Stimulated activated CD4-positive, alpha-beta T cell treated with anti-CD3 and anti-CD28 coated beads, TNF-alpha, amount 100 ng/mL, for 24 hours (primary cell): ENCODE measurements at places on chromosomes 3 and 15.

- DNase-seq = no peak
Observed at GRCh38 chr15:96595951-96596350, 265.5 kb downstream of the NR2F2 start.

- no peak for DNase-seq
Observed at GRCh38 chr3:159322322-159322939, 520.6 kb downstream of the MFSD1 start.

GRCh38 chr3:190038050-190038933, 82.4 kb downstream of the P3H2 start:
- DNase-seq = no peak

- no peak for DNase-seq
Observed at GRCh38 chr3:196193736-196194541, 17.3 kb downstream of the ZDHHC19 start.

GRCh38 chr15:61198722-61199121, 30.4 kb downstream of the RORA start:
- no peak for DNase-seq

DNA sequence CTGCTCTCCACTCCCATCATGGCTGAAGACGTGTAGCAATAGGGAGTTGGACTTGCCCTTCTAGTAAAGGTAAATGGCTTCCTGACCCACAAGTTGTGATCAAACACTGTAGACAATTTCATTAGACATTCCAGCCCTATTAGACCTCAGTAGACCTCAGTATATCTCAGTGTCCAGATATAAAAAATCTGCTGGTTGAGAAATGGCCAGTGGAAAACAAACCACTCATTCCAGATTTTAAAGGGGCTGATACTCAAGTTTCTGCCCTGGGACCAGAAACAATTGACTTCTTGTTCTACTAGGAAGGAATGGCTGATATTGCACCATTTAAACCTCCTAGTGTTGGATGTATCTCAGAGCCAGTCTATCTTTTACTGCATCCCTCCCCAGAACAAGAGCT, 613.2 kb downstream of the PDCD6IP start:
- no peak for DNase-seq

DNA sequence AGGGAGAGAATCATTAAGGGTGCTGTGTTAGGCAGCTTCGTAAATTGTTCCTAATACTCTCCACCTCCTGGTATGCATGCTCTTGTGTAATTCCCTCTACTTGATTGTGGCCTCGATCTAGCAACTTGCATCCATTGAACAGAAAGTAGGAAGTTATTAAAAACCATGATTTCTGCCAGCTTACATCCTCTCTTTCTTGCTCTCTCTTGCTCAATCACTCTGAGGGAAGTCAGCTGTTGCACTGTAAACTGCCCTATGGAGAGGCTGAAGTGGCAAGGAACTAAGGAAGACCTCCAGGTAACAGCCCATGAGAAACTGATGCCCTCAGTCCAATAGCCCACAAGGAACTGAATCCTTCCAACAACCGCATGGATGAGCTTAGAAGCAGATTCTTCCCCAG, 92.6 kb downstream of the ERC2 start:
- DNase-seq = no peak

GRCh38 chr15:99909592-99910295, 176.5 kb upstream of the LYSMD4 start:
- DNase-seq = no peak

- no peak for DNase-seq
Observed at GRCh38 chr3:5366746-5367145, 179.2 kb downstream of the EDEM1 start.

GRCh38 chr3:122755491-122755890, 38.1 kb downstream of the HSPBAP1 start:
- DNase-seq = no peak

DNA sequence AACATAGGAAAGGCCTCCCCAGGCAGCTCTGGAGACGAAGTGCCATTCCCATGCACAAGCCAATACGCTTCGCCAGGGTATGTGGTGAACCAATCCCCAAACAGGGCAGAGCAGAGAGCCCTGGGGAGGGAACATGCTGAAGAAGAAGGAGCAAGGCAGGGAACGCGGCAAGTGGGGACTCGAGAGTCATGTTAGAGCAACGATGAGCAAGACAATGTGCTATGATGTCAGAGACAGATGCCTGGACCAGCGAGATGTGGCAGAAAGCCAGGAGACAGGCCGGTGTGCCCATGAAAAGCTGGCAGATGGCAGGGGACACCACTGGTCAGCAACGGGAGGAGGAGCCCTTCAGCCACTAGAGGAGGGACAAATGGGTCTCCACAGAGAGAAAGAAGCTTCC, 39.6 kb downstream of the NIPA2 start:
- no peak for DNase-seq

DNA sequence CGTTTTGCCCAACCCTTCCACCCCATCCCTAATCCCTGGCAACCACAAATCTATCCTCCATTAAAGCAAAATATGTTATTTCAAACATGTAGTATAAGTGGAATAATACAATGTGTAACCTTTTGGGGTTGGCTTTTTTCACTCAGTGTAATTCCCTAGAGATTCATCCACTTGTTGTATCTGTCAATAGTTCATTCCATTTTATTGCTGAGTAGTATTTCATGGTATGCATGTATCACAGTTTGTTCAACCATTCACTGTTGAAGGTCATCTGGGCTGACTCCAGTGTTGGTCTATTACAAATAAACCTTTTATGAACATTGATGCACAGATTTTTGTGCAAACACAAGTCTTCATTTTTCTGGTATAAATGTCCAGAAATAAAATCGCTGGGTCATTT, 38.8 kb downstream of the BSN start:
- DNase-seq = no peak

GRCh38 chr3:43448098-43448497, 161.8 kb downstream of the SNRK start:
- no peak for DNase-seq

- no peak for DNase-seq
Observed at GRCh38 chr3:16203031-16203430, 28.6 kb downstream of the GALNT15 start.

DNA sequence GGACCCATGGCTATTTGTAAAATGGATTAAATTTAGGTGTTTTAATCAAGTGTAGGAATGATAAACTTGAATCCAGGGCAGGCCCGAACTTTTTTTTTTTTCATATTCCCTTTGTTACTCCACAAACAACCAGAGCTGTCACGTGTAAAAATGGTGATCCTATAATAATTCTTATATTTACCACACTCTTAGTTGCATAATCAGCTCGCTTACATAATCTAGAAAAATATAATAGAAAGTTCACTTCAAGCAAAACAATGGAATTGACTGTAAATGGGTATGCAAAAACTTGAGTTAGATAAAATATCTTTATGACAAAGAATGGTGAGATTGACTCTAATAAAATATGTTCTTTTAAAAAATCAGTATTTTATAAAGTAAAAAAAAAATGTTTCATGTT, 2.1 kb upstream of the PAQR9 start:
- DNase-seq = no peak

GRCh38 chr3:151869181-151869580, 4.3 kb upstream of the SUCNR1 start:
- no peak for DNase-seq

- DNase-seq = no peak
Observed at GRCh38 chr3:67123914-67124313, 125.8 kb downstream of the KBTBD8 start.

DNA sequence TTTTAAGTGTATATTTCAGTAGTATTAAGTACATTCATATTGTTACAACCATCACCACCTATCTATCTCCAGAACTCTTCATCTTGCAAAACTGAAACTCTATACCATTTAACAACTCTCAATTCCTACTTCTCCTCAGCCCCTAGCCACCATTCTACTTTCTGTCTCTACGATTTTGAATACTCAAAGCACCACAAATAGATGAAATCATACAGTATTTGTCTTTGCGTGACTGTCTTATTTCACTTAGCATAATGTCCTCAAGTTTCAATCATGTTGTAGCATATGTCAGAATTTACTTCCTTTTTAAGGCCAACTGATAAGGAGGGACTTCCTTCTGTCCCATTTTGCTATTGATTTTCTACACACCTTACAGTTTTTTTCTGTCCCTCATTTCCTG, 593.3 kb downstream of the FHIT start:
- DNase-seq = no peak
